ENCODE measurements at places on chromosomes 7 and 10.

GRCh38 chr10:71217266-71218045, 5.1 kb downstream of the UNC5B start:
- peak; percentile 54 for DNase-seq

DNA sequence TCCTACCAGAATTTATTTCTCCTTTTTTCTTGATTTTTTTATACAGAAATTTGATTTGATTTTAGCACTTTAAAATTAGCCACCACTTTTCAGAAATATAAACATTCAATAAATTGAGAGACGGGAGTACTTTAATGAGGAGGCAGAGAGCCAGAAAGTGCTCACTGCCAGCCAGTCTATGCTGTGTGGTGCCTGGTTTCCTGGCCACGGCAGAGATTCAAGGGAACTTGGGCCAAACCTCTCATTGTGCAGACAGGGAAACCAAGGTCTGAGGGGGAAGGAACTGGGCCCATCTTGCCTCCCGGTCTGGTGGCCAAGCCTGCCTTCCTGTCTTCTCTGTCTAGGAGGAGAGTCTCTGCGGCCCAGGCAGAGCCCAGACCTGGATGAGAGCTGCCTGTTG, 25.9 kb downstream of the ADAMTS14 start:
- DNase-seq: no peak

DNA sequence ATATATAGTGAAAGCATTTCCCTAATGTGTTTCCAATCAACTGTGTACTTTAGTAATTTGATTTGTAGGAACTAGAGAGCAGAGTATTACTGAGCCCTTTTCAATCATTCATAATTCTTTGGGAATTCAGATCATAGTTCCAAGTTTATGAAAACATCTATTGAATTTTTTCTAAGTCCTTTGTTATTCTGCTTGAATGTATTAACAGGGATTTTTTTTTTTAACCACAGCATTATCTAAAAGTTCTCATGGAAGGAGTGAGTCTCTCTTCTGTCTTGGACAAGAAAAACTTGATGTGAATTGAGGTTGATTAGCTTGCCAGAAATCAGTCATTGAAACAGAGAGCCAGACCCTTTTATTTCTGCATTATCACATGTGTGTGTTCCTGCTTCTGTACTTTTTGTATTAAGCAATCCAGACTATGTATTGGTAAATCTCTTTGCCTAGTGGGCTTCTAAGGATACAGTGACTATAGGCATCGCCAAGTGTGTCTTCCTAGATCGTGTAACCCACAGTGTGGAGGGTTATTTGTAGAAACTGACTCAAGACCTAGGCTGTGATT, 59.9 kb downstream of the BMPER start:
- no peak for DNase-seq

GRCh38 chr7:140048138-140048537, 14.6 kb downstream of the PARP12 start:
- no peak for DNase-seq

DNA sequence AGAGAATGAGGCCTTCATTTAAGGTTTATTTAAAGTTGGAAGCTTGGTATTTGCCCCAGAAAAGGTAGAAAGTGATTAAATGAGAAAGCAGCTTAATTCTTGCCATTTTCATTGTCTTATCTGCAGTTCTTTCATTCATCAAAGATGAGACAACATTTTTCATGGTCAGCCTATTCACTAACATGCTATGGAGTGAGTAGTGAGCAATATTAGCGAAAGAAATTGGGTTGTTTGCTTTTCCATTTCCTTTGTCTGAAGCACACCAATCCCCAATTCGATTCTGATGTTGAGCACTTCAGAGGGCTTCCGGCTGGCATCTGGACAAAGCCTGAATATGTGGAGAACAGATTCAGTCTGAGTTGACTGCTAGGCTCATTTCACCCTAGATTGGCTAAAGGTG, 317.2 kb downstream of the BBS9 start:
- DNase-seq: no peak

DNA sequence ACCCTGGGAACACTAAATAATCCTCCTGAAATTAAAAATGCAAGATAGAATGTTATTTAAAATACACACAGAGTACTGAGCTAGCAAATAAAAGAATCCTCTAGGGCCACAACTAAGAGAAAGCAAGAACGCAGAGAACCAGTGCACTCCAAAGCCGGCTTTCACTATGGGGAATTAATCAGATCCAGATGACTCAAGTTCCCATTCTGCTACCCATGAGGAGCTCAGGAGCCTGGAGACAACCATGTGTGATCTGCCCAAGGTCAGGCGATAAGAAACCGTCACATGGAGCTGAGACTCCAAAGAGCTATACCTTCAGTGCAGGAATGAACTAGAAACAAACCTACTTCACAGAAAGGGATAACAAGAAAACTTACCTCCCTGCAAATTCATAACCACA, 19.5 kb upstream of the CYREN start:
- no peak for DNase-seq

GRCh38 chr10:12482587-12482986, 133.2 kb downstream of the CAMK1D start:
- no peak for DNase-seq
